ENCODE measurements at places on chromosomes 6 and 20.
A peak's percentile ranks its signal among the peaks of the same experiment; 100 is the strongest.

DNA sequence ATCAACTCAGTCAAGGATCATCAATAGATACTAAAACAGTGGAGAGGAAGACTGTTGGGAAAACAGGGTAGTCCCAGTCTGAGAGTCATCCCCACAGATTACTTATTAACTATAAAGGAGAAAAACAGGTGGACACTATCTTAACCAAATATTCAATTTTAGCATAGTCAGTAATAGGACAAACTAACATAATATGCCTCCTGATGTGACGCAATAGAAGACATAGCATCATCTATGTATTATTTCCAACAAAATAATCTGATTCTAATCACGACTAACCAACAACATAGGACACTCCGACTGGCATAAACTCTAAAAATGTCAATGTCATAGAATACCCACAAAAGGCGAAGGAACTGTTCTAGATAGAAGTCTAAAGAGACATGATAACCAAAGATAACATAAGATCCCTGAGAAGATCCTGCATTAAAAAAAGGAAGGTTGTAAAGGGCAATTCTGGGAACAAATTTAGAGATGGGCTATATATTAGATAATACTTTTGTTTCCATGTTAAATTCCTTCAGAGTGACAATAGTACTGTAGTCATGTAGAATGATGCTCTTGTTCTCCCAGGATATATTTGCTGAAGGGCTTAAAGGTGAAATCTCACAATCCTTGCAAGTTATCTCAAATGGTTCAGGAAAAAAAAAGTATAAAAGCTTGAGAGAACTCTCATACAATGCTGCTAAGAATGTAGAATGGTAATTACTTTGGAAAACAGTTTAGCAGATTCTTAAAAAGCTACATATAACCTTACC, 28.9 kb downstream of the ILRUN start:
- no peak for DNase-seq

- peak; percentile 31 for DNase-seq
Measured at GRCh38 chr20:14838663-14839628, 501.5 kb upstream of the FLRT3 start.

- DNase-seq: peak; percentile 30
Measured at GRCh38 chr20:1322511-1323245, 6.3 kb downstream of the SDCBP2 start.

- no peak for DNase-seq
Measured at GRCh38 chr20:1992359-1993110, 1.3 kb downstream of the PDYN start.

- DNase-seq: no peak
Measured at GRCh38 chr6:137791281-137792159, 75.5 kb upstream of the TNFAIP3 start.

DNA sequence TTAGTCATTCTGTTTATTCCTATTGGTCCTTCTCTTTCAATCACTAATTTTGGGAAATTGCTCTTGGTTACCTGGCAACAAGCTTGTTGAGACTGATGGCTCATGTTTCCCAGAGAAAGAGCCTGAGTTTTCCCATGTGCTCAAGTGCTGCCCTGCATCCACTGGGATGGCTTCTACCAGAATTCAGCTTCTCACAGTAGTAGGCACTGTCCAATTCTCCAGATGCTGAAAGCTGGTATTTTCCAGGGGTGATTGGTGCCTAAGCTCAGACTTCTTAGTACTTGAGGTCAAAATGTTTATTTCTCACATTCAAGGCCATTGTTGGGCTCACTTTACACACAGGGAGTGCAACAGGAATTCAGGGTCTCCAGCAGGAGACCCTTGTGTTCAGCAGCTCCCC, 29.1 kb upstream of the SLC2A12 start:
- no peak for DNase-seq

GRCh38 chr20:50577175-50578018, 67.2 kb downstream of the PTPN1 start:
- peak; percentile 41 for DNase-seq

DNA sequence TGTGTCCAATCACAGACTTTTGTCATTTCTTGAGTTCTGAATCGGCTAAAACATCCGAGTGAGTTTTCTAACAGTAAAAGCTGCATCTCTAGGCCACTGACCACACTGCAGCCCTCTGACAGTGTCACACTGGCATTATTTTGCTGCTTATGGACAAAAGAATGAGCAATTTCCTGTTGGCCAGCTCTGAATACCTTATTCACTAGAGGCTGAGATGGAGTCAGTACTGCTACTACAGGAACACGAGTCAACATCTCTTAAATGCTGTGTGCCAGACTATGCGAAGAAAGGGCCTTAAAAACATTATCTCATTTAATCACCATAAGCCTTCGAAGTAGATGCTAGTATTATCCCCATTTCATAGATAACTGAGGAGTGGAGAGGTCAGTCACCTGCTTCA, 42.5 kb upstream of the IPCEF1 start:
- no peak for DNase-seq

- no peak for DNase-seq
Measured at GRCh38 chr6:123794190-123794589, 9.5 kb upstream of the NKAIN2 start.

DNA sequence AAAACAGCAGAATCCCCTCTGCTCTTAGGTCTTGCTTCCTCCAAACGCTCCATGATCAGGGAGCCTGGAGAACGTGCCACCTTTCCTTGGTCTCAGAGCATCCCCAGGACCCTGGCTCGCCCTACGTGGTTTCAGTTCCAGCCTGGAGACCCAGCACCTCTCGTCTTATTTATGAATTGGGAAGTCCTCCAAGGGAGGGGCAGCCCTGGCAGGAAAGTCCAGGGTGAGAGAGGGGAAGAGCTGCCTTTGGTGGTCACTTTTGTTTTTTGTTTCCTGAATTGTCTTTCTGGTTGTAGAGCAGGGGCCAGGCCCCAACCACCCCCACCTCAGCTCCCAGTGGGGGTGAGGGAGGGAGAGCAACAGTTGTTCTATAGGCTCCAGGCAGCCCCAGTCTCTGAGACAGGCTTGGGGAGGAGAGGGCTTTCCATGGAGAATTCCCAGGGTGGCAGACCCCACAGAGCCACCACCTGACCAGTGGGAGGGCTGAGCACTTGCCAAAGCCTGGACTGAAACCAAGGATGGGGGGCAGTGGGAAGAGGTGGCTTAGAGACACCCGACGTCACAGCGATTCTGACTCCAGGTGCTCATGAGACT, 88.8 kb downstream of the PRND start:
- no peak for DNase-seq

GRCh38 chr6:22656706-22657351, 87.5 kb downstream of the HDGFL1 start:
- DNase-seq: no peak

Measured in myocyte (in vitro differentiated cells).